ENCODE measurements at places on chromosomes 3 and 15. TPM values are rescaled to one million over a fixed set of nuclear protein-coding genes. Genes with fewer than 3 reads are reported as not detected.

Gene MRPL47
- total RNA-seq = 45.0 TPM

Gene TRIP4
- 48.7 TPM for total RNA-seq

Gene RASGRF1
- 0.32 TPM for total RNA-seq

Gene KLHL40
- 0.44 TPM for total RNA-seq

Gene UNC13C
- total RNA-seq = 0.49 TPM

Gene MYO5C
- 0.66 TPM for total RNA-seq

Gene C3orf49
- not detected for total RNA-seq

Gene CPLX3
- total RNA-seq = 0.32 TPM

Gene TMIE
- total RNA-seq = not detected

Gene AGBL1
- total RNA-seq = 0.76 TPM

Gene ZIC4
- total RNA-seq = not detected

Gene IL12A
- not detected for total RNA-seq

Gene C3orf18
- total RNA-seq = 13.0 TPM

Gene MITF
- total RNA-seq = 0.25 TPM

Gene KCTD6
- 21.1 TPM for total RNA-seq

Gene KIF15
- 5.8 TPM for total RNA-seq

Gene SEMA7A
- total RNA-seq = 16.2 TPM

Gene CNTN3
- total RNA-seq = 2.2 TPM

Gene DNAJC17
- total RNA-seq = 43.2 TPM

Gene CCR9
- total RNA-seq = not detected

Gene DZIP3
- 44.3 TPM for total RNA-seq

Gene XCR1
- total RNA-seq = not detected

Gene GPR156
- 0.83 TPM for total RNA-seq

Gene DISP2
- 44.3 TPM for total RNA-seq

Gene EXOSC7
- total RNA-seq = 30.9 TPM

Gene ETFA
- 144 TPM for total RNA-seq

Gene SLC28A1
- total RNA-seq = 0.25 TPM

Gene IGSF10
- 0.05 TPM for total RNA-seq

Gene CYP1A2
- not detected for total RNA-seq

Gene MRPS11
- 58.9 TPM for total RNA-seq

Gene LRRC15
- total RNA-seq = not detected

Gene MLF1
- total RNA-seq = 16.8 TPM

Gene CIB2
- 131 TPM for total RNA-seq

Gene UROC1
- not detected for total RNA-seq

Gene INSYN1
- total RNA-seq = 86.6 TPM

Gene C3orf20
- total RNA-seq = not detected

Gene SLC12A8
- 2.4 TPM for total RNA-seq

Gene ZPLD1
- not detected for total RNA-seq

Gene SSUH2
- total RNA-seq = 0.66 TPM

Gene CFAP100
- not detected for total RNA-seq

Gene PCBP4
- 1,577 TPM for total RNA-seq

Gene C3orf52
- total RNA-seq = 1.4 TPM

Gene FGF12
- total RNA-seq = 33.1 TPM
